Natural killer cell treated with Interleukin-12 subunit alpha and Interleukin-12 subunit beta and Interleukin-15 and Interleukin-18, amount 100 ng/mL, for 72 hours (primary cell): ENCODE measurements at places on chromosomes 16 and 17.
A peak's percentile ranks its signal among the peaks of the same experiment; 100 is the strongest.

- H3K4me1 ChIP-seq = peaks cover 12% of the 10 kb centered on the region
- H3K27me3 ChIP-seq = no peaks in the 10 kb centered on the region
- H3K36me3 ChIP-seq = no peaks in the 10 kb centered on the region
- DNase-seq = no peak
- no peak overlapping the region for H3K27ac ChIP-seq
Measured at GRCh38 chr17:60301649-60302048, 90.3 kb downstream of the USP32 start.

GRCh38 chr17:76013377-76013932, 12.8 kb downstream of the CDK3 start:
- H3K36me3 ChIP-seq = no peaks in the 10 kb centered on the region
- H3K4me3 ChIP-seq = no peak overlapping the region
- H3K27me3 ChIP-seq = no peaks in the 10 kb centered on the region
- H3K27ac ChIP-seq = no peak overlapping the region

DNA sequence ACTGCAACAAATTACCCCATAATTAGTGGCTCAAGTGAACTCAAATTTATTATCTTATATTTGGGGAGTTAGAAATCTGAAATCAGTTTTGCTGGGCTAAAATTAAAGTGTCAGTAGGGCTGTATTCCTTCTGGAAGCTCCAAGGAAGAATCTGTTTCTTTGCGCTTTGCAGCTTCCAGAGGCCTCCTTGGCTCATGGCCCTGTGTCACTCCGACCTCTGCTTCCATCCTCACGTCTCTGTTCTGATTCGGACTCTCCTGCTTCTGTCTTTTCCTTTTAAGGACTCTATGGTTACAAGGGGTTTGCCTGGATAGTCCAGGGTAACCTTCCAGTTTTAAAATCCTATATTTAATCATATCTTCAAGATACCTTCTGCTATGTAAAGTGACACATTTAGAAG, 232.1 kb downstream of the CA10 start:
- no peaks in the 10 kb centered on the region for H3K4me1 ChIP-seq
- H3K27me3 ChIP-seq = peaks cover 22% of the 10 kb centered on the region
- H3K27ac ChIP-seq = no peak overlapping the region
- H3K36me3 ChIP-seq = no peaks in the 10 kb centered on the region
- no peak for DNase-seq

DNA sequence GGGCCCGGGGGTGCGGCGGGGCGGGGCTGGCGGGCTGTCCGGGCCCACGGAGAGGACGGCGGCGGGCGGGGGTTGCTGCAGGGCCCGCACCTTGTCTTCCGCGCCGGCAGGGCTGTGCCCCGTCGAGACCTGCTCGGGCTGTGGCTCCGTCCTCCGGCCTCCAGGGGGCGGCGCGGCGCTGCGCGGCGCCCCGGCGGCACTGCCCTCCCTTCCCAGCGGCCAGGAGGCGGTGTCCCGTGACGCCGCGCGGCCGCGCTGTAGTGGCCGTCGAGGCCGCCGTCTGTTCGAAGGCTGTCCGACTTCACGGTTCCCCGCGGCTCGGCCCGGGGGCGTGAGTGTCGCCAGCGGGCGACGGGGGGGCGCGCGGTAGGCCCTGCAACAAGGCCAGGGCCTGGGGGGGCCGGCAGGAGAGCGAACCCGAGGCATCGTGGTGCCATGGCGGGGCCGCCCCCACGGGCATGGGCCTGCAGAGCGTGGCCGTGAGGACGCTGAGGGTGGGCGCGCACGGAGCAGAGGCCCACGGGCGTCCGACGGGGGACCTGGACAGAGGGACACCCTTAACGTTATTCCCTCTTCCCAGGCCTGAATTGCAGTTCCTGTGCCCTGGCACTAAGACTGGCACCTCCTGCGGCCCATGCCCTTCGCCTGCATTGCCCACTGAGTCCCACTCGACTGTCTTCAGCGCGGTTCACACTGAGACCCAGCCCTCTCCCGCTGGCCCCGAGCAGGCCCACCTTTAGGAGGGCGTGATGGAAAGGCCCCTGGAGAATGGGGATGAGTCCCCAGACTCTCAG, at the start of gene PLEKHG4:
TSS of gene PLEKHG4 (plus strand) at position 237 of the 794 bp plus-strand sequence. CDS start at position 750, 513 bp downstream.
- H3K4me1 ChIP-seq = peaks cover 12% of the 10 kb centered on the region
- H3K27me3 ChIP-seq = no peaks in the 10 kb centered on the region
- H3K36me3 ChIP-seq = peaks cover 5% of the 10 kb centered on the region

- H3K4me3 ChIP-seq = no peak overlapping the region
- DNase-seq = no peak
- H3K27me3 ChIP-seq = no peaks in the 10 kb centered on the region
- no peaks in the 10 kb centered on the region for H3K36me3 ChIP-seq
- no peak overlapping the region for H3K27ac ChIP-seq
- H3K4me1 ChIP-seq = peaks cover 10% of the 10 kb centered on the region
Measured at GRCh38 chr17:63960006-63960405, 12.7 kb downstream of the SCN4A start.

- H3K27me3 ChIP-seq = peaks cover 15% of the 10 kb centered on the region
- no peak overlapping the region for H3K4me3 ChIP-seq
- no peaks in the 10 kb centered on the region for H3K36me3 ChIP-seq
- DNase-seq = no peak
- H3K27ac ChIP-seq = no peak overlapping the region
Measured at GRCh38 chr16:66419527-66419926, 7.6 kb upstream of the BEAN1 start.

GRCh38 chr16:53078765-53079485, 24.1 kb downstream of the CHD9 start:
- H3K4me1 ChIP-seq = peaks cover 5% of the 10 kb centered on the region
- DNase-seq = no peak
- no peak overlapping the region for H3K4me3 ChIP-seq
- H3K27me3 ChIP-seq = no peaks in the 10 kb centered on the region

GRCh38 chr17:19242926-19243325, 5.8 kb downstream of the EPN2 start:
- peaks cover 3% of the 10 kb centered on the region for H3K4me1 ChIP-seq
- peaks cover 19% of the 10 kb centered on the region for H3K27me3 ChIP-seq
- H3K4me3 ChIP-seq = no peak overlapping the region
- no peaks in the 10 kb centered on the region for H3K36me3 ChIP-seq
- no peak for DNase-seq
- no peak overlapping the region for H3K27ac ChIP-seq

DNA sequence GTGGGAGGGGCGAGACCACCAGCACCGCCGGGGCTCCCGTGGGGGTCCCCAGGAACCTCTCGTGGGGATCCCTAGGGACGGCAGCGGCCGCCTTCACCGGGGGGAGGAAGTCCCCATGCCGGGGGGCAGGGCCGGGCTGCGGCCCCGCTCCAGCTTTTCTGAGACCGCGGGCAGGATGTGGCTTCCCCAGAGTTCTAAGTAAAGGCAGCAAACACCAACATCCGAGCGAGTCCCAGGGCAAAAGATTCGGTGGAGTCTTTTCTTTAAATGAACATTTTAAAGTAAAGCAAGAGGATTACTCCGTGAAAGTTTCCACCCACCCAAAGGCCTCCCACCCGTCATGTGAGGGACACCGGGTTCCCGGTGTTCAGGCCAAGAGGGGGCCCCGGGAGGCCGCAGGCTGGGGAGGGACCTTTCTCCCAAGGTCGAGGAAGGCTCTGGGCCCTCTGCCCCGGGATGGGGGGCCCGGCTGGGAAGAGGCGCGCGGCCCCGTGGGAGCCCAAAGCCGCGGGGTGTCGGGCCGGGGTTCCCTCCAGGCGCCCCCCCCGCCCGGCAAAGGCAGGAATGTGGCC, 137.2 kb upstream of the RPH3AL start:
- peak overlapping the region; percentile 91 for H3K27ac ChIP-seq
- H3K36me3 ChIP-seq = peaks cover 7% of the 10 kb centered on the region
- peak; percentile 86 for DNase-seq
- no peaks in the 10 kb centered on the region for H3K27me3 ChIP-seq

GRCh38 chr17:65531256-65532100, 30.0 kb downstream of the AXIN2 start:
- H3K36me3 ChIP-seq = no peaks in the 10 kb centered on the region
- no peaks in the 10 kb centered on the region for H3K27me3 ChIP-seq
- no peak overlapping the region for H3K27ac ChIP-seq
- DNase-seq = no peak
- no peaks in the 10 kb centered on the region for H3K4me1 ChIP-seq

DNA sequence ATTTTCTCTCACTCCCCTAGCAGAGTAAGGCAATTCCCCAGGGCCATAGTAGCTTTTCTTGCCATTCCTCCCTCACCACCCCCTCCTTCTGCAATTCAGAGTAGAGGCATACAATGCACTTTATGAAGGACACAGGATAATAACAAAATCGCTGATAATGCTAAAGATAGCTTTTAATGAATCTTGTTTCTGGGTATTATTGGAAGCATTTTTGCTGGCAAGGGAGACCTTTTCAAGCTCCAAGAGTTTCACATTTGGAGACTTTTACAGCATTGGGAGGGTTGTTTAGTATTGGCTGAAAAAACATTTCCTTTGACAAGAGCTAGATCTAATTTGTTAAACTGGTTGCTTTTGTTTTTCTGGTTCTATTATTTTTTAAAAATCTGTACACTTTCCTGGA, 573.0 kb upstream of the C16orf82 start:
- peaks cover 16% of the 10 kb centered on the region for H3K27me3 ChIP-seq
- DNase-seq = no peak
- H3K4me1 ChIP-seq = no peaks in the 10 kb centered on the region
- no peaks in the 10 kb centered on the region for H3K36me3 ChIP-seq
- no peak overlapping the region for H3K27ac ChIP-seq

DNA sequence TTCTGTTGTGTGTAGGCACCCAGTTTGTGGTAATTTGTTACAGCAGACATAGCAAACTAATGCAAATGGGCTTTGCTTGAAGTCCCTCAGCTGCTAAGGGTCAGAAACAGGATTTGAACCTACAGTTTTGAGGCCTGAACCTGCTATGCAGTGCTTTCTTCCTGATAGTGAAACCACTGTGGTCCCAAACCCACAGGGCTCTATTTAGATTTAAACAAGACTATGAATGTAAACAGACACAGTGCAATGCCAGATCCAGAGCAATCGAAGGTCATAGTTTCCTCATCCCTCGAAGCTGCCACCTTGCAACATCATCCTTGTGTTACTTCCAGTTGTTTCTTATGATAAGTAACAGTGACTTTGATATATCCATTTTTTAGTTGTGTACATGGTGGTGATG, 630.2 kb downstream of the WWOX start:
- no peak overlapping the region for H3K4me3 ChIP-seq
- no peak overlapping the region for H3K27ac ChIP-seq
- H3K36me3 ChIP-seq = no peaks in the 10 kb centered on the region
- DNase-seq = no peak
- no peaks in the 10 kb centered on the region for H3K4me1 ChIP-seq

- DNase-seq = no peak
- H3K27me3 ChIP-seq = peaks cover 13% of the 10 kb centered on the region
- H3K27ac ChIP-seq = no peak overlapping the region
- H3K4me3 ChIP-seq = no peak overlapping the region
Measured at GRCh38 chr16:24681793-24682192, 47.7 kb upstream of the TNRC6A start.

- no peaks in the 10 kb centered on the region for H3K27me3 ChIP-seq
- H3K4me1 ChIP-seq = peaks cover 36% of the 10 kb centered on the region
- H3K4me3 ChIP-seq = peak within 1 kb of the TSS; percentile 93
- H3K36me3 ChIP-seq = peaks cover 18% of the 10 kb centered on the region
- DNase-seq = peak; percentile 83
- peak within 1 kb of the TSS; percentile 100 for H3K27ac ChIP-seq
Measured at GRCh38 chr17:40647624-40648383, at the start of gene SMARCE1. SMARCE1 (minus strand) TSS chr17:40647818; CDS start chr17:40645802, 2,016 bp downstream.
